H9 (cell line): ENCODE measurements at places on chromosomes 16 and 17.

- peak; percentile 60 for DNase-seq
Measured at GRCh38 chr17:57782647-57783337, 37.7 kb upstream of the CCDC182 start.

DNA sequence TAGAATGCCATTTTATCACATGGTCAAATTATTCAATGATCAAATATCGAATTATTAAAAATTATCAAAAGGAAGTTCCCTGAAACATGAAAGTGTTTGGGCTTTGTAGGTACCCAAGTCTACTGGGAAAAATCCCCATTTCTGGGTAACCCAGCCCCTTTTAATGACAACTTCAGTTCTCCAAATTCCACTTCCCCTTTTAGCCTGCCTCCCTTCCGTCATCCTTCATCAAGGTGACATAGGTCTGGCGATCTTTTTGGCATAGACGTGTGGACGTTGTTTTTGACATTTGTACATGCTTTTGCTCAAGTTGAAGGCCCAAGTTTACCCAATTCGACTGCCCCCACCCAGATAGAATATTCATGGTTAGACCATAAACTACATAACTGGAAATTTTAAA, 660.9 kb downstream of the MAF start:
- no peak for DNase-seq

DNA sequence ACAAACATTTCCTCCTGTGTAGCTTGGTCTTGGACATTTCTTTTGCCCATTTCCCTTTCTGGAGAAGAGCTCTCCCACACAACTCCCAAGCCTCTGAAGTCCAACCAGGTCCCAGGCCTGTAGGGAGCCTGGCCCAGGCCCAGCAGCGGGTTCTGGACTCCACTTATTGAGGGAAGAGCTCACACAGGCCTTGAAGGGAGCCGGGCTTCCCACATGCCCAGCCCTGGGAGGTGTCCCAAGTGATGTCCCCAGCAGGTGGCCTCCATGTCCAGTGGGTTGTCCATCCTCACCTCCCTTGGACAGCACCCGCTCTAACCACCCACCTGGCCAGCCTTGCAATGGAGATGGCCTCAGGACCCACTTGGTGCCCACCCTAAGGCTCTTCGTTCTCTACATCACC, 5.9 kb upstream of the EPX start:
- no peak for DNase-seq

DNA sequence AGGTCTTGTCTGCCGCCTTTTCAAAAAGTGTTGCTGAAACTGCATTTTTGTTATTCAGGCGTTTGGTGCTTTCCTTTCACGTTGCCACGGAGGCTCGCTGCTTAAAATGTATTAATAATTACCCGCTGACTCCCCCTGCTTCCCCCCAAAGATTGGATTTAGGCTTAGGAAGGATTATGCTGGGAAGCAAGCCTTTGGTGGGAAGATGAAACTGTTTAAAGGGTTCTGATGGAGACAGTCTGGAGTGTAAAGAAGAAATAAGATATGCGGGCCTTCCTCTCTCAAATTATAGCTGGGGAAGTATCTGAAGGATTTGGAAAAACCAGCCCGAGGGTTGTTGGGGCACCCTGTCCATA, 1.1 kb downstream of the KSR1 start:
- DNase-seq: no peak

GRCh38 chr16:2692948-2693651, 10.8 kb downstream of the KCTD5 start:
- peak; percentile 71 for DNase-seq

DNA sequence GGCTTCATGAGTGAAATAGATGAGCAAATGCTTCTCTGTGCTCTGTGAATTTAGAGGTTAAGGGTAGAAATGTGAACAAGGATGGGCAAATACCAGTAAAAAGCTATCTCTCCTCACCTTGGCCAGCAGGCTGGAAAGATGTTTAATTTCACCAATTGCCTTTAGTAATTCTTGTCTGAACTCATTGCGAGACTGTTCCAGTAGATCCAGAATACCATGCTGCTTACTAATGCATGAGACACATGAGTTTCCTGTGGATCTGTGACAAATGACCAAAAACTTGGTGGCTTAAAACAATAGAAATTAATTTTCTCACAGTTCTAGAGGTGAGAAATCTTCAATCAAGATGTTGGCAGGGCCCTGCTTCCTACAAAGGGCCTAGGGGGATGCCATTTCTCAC, 9.3 kb upstream of the ZNF624 start:
- no peak for DNase-seq

GRCh38 chr17:7425316-7425715, at the start of gene SPEM2:
Gene SPEM2, plus strand, starts transcription at chr17:7425616. Its CDS starts 73 bp downstream, at chr17:7425689.
- DNase-seq: no peak

GRCh38 chr17:11486101-11486867, 112.0 kb upstream of the DNAH9 start:
- no peak for DNase-seq

GRCh38 chr17:63840591-63841349, 1.7 kb downstream of the SMARCD2 start:
- no peak for DNase-seq

GRCh38 chr17:2410951-2411350, 10.1 kb upstream of the MNT start:
- no peak for DNase-seq

- no peak for DNase-seq
Measured at GRCh38 chr16:50166511-50167500, 13.7 kb downstream of the TENT4B start.

GRCh38 chr17:44733753-44734152, 25.0 kb upstream of the ADAM11 start:
- peak; percentile 80 for DNase-seq

DNA sequence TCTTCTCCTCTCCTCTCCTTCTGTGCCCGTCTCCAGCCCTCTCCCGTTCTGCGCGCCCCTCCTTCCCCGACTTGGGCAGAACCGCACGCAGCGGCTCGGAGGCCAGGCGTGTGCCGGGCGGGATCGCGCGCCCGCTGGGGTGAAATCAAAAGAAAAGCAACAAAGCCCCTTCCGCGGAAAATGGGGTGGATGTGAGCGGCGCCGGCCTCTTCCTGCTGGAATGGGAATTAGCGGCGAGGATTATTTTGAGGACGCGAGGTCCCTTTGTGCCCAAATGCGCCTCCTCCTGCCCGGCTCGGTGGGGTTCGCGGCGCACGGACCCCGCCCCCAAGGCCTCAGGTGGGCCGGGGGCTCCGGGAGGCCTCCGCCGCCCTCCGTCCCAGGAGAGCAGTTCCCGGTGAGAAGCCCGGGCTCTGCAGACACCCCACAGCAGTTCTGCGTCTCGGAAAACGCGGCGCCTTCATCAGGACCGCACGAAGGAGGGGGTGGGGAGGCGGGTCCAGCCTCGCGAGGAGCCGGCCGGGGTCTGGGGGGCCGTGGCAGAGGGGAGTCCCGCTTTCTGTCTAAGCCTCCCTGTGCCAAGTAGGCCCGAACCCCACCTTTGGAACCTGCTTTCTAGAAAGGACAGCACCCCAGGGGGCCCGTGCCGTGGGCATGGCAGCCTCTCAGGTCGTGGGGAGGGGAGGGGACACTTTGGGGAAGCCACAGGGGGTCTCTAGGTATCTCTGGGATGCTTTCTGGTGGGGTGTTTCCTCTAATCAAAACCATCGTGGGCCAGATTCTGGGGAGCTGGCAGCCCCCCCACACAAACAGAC, 91.0 kb upstream of the CBX4 start:
- DNase-seq: no peak

DNA sequence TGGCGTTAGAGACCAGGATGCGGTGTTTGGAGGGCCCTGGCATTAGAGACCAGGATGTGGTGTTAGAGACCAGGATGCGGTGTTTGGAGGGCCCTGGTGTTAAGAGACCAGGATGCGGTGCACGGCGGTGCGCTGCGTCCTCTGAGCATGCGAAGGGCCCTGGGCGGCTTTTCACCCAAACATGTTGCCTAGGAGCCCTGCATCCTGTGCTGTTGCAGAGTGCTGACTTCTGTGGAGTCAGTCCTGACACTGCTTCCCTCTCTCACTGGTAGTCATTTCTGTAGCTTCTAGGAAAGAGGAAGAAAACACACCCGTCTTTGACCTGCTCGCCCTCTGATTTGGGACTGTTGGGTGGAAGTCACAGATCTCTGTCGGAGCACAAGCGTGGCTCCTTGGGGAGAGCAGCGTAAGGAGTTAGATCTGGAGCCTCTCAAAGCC, 141.2 kb downstream of the LAT start:
- DNase-seq: no peak

GRCh38 chr17:18185391-18185790, 1.8 kb downstream of the ALKBH5 start:
- no peak for DNase-seq

DNA sequence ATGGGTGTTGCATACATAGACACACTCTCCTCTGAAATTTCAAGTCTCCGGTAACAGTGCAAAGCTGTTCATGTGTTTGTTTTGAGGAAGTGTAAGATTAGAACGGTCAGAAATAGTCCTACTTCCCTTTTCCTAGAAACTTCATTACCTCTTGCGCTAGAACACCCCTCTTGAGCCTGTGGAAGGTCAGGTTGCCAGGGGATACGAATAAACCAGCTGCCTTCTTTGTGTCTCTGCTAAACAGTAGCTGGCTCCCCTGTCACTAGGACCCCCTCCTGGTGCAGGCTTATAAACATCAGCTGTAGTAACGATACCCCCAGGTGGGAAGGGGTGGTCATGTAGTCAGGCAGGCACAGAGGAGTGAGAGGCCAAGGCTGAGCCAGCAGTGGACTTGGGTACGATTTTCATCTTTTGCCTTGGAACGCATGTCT, 113.4 kb upstream of the RCVRN start:
- no peak for DNase-seq

- DNase-seq: no peak
Measured at GRCh38 chr17:27840688-27841087, 40.4 kb upstream of the NOS2 start.

- DNase-seq: no peak
Measured at GRCh38 chr17:42853597-42853967, 2.6 kb downstream of the AOC3 start.

GRCh38 chr16:30066761-30067583, 1.4 kb downstream of the ALDOA start:
- no peak for DNase-seq

- no peak for DNase-seq
Measured at GRCh38 chr17:64491034-64491860, 5.6 kb downstream of the POLG2 start.

- DNase-seq: no peak
Measured at GRCh38 chr16:49972961-49973360, 52.1 kb upstream of the CNEP1R1 start.

GRCh38 chr17:59002126-59002525, 104.6 kb downstream of the TRIM37 start:
- DNase-seq: no peak

- no peak for DNase-seq
Measured at GRCh38 chr17:45965812-45966211, 33.2 kb upstream of the STH start.

DNA sequence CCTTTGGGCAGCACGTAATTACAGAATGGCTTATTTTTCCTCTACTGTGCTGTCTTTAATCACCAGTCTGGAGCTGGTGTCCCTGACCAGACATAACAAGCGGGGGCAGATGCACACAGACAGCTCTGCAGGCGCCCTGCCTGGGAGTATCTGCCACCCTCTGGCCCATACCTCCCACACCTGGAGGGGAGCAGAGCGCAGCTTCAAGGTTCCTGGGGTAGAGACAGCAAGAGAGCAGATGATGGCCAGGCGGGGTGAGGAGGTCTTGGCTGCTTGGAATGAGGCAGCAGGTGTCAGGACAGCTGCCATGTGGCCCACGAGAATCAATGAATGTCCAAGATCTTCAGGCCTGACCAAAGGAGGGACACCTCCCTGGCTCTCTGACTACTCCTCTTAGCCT, 23.8 kb downstream of the TMEM94 start:
- DNase-seq: no peak

GRCh38 chr16:80954985-80955384, 51.7 kb downstream of the CMC2 start:
- no peak for DNase-seq

GRCh38 chr16:76926595-76926994, 264.4 kb upstream of the MON1B start:
- no peak for DNase-seq

- DNase-seq: no peak
Measured at GRCh38 chr17:43092901-43093300, 32.3 kb downstream of the BRCA1 start.

GRCh38 chr16:19113577-19114358, at the start of gene ITPRIPL2:
Gene ITPRIPL2, plus strand, starts transcription at chr16:19113964. Its CDS starts 498 bp downstream, at chr16:19114462.
- DNase-seq: peak; percentile 56

- DNase-seq: no peak
Measured at GRCh38 chr17:75635610-75636202, 2.5 kb downstream of the SMIM5 start.

DNA sequence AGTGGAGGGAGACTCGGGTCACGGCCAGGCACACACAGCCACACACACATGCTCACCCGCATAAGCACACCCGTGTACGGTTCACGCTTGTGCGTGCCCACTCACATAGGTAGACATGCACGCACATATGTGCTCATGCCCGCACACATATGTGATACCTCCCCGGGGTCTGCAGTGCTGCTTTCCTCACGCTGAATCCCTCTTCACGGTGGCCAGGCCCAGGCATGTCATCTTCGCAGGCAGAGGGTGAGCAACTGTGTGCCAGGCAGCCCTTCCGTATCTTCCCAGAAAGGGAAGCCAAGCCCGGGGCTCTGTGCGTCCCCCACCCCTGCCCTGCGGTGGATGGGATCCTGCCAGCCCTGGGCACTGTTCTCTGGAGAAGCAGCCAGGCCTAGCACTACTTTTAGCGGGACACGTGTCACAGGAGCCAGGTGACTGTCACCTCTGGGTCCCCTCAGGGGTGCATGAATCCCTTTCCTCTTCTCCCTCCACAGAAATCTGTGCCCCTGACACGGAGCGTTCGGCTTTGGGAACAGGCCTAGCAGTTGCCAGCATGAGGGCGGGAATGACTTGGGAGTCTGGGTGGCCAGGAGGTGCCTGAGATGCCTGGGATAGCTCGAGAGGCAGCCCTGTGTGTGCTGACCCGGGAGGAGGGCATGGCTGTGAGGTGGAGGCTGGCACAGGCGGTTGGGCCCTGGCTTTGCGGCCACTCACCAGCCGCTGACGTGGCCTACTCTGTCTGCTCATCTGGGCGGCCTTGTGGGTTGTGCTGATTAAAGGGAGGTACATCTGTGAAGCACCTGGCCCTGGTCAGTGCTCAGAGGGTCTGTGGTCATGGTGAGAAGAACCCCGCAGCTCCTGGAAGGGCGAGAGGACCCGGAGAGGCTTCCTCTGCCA, 47.5 kb downstream of the BAIAP2 start:
- DNase-seq: no peak

- no peak for DNase-seq
Measured at GRCh38 chr17:27540318-27541101, 84.3 kb downstream of the KSR1 start.

GRCh38 chr17:44902135-44902760, 3.0 kb upstream of the EFTUD2 start:
- no peak for DNase-seq

- DNase-seq: no peak
Measured at GRCh38 chr16:11740567-11740966, 2.1 kb downstream of the TXNDC11 start.

DNA sequence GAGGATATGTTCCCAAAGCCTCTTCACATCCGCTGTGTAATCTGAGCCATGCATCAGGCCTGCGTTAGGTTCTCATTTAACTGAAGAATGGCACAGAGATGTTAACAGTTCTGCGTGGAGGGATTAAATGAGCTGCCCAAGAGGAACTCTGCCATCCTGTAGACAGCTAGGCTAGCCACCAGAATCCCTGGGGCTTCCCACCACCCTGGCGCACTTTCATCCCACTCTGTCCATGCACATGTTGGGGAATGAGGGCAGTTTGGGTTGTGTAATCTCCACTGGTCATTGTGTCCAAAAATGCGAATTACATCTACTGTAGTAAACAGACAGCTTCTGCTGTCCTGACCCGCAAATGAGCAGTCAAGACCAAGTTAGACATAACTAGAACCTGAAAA, 1.0 kb upstream of the GLG1 start:
- DNase-seq: peak; percentile 63
